ENCODE measurements at places on chromosomes 3 and 15.

GRCh38 chr15:71666763-71667620 is 143.4 kb upstream of the NR2E3 start:
- no peak for DNase-seq

GRCh38 chr3:188041193-188041592 is 112.8 kb upstream of the LPP start:
- no peak for DNase-seq

DNA sequence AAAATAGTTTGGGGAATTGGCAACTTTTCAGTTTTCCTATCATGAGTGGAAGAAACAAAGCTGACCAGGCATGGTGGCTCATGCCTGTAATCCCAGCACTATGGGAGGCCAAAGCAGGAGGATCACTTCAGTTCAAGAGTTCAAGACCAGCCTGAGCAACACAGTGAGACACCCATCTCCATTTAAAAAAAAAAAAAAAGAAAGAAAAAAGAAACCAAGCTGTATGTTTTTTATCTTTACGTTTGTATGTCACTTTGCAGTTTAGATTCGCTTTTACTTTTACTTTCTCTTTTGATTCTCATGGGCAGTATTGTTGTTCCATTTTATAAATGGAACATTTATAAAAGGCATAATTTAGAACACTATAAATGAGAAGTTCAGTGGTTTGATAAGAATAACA is 31.2 kb upstream of the TNIK start:
- no peak for DNase-seq

GRCh38 chr3:50324351-50325112 is 2.0 kb upstream of the HYAL2 start:
- no peak for DNase-seq

DNA sequence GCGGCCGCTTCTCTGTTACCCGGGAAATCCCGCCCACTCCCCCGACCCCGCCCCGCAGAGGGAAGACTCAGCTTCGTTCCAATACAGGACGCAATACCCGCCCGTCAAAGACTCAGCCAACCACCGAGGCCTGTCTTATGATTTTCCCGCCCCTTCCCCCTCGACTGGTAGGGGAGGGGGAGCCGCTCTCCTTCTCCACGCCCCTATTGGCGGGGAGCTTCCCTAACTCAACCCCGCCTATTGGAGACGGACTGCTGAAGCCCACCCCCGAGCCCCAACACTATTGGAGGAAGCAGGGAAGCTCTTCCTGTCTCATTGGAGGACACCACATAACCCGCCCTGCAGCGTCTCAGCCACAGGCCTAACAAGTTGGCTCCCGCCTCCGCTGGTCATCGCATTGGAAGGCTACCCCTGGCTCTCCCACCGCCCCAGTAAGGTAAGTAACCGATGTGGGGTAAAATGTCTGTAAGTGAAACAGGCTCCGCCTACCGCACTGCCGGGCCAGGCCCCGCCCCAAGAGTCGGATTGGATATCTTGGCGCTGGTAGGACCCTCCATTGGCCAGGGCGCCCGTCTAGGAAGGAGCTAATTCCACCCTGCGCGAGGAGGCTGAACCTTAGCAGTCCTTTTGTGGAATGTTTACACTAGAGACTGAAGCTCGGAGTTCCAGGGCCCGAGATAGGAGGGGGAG is at the start of gene SIN3A:
TSS of gene SIN3A (minus strand) at position 17 of the 690 bp plus-strand sequence. CDS start 21,315 bp downstream, outside the sequence.
- DNase-seq: peak; percentile 99

- no peak for DNase-seq
Observed at GRCh38 chr15:74962671-74963070, 6.1 kb upstream of the RPP25 start.

- no peak for DNase-seq
Observed at GRCh38 chr15:39127925-39128617, 452.8 kb upstream of the THBS1 start.

DNA sequence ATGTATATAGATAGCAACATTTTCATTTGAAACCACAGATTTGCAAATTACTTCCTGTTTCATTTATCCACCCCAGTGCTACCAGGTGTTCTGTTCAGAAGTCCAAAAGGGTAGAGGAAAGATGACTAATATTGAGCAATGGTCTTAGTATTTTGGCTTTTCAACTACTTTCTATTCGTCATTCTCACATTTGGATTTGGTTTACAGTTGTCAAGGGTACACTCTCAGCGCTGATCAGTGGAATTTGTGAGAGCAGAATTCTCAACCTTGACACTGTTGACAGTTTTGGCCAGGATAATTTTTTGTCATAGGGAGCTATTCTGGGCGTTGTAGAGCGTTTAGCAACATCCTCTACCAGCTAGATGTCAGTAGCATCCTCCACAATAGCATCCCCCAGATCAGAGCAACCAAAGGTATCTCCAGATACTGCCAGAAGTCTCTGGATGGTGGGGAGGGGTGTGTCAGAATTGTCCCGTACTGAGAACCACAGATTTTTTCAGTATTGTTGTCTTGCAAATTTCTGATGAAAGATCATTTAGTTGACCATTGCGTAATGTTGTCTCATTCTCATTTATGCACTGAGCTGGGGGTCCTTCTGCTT is 4.2 kb downstream of the HMCES start:
- no peak for DNase-seq

DNA sequence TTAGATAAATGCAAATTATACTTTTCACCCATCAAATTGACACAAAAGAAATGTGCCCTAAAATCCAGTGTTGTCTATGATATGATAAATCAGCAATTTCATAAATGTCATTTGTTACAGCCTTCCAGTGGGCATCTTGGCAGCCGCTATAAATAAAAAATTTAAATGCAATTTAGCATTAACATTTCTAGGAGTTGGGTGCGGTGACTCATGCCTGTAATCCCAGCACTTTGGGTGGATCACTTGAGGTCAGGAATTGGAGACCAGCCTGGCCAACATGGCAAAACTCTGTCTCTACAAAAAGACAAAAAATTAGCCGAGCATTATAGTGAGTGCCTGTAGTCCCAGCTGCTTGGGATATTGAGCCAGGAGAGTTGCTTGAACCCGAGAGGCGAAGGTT is 65.9 kb upstream of the POMGNT2 start:
- no peak for DNase-seq

DNA sequence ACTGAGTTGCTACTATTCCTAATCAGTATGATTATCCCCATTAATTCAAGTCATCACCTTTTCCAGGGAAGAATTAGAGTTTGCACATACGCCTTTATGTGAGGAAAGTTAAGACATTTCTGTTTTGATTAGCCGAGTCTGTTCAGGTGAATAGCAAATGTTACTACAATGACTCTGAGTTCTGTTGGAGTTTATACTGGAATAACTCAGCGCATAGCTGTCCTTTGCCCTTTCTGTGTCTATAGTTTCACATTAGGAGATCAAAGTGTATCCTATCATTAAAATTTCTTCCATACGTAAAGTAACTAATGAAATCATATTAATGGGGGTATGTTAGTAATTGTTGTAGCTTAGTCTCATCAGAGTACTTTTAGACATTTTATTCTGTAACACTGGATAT is 4.9 kb downstream of the RAB8B start:
- DNase-seq: no peak

DNA sequence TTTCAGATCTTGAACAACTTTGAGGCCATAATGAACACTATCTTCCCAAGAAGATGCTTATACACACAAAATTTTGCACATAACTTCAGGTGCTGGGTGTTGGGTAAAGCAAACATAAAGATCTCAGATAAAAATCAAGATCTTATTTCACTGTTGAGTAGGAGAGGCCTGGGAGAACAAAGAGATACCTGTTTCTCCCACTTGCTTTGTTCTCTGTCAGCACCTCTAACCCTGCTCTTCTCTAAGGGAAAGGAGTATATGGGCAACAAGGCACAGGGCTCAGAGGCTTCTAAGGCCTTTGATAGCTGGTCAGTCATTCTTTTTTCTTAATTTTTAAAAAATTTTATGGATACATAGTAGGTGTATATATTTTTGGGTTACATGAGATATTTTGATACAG is 3.6 kb upstream of the GK5 start:
- no peak for DNase-seq

- DNase-seq: no peak
Observed at GRCh38 chr3:54578417-54578816, 349.4 kb downstream of the LRTM1 start.

DNA sequence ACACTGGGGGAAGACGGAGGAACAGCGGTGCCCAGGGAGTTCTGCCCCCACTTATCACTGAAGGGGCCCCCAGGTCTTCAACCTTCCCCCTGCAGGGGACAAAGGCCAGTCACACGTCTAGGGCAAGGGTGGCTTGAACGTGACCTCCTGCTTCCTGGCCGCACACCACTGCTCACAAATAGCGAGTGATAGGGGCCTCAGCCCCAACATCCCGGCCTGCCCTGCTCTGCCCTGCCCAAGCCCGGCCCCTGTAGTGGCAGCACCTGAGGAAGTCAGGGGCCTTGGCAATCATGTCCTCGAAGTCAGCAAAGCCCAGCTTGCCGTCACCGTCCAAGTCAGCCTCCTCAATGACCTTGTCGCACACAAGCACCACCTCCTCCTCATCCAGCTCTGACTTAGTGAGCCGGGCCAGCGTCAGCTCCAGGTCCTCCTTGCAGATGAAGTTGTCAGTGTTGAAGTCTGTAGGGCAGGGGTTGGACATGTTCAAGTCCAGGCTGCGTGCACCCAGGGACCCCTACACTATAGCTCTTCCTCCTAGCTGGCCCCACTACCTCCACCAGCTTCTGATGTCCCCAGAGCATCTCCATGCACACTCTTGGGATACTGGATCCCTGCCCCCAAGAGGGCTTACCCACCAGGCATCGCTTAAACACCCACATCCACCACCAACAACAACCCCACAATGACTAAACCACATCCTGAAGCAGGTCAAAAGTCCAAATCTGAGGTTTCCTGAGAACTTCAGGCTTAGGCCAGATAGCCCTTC is 13.3 kb downstream of the SH2D7 start:
- DNase-seq: no peak

DNA sequence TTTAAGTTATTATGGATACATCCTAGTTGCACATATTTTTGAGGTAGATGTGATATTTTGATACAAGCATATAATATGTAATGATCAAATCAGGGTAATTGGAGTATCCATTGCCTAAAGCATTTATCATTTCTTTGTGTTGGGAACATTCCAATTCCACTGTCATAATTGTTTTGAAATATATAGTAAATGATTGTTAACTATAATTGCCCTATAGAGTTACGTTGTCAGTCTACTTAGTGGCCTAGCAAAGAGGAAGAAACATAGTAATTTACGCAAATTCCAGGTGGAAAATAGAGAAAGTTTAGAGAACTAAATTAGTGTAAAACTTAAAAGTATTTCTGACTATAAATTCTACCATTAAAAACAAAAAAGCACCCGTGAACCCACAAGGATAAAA is 24.9 kb downstream of the NXPE3 start:
- DNase-seq: no peak

DNA sequence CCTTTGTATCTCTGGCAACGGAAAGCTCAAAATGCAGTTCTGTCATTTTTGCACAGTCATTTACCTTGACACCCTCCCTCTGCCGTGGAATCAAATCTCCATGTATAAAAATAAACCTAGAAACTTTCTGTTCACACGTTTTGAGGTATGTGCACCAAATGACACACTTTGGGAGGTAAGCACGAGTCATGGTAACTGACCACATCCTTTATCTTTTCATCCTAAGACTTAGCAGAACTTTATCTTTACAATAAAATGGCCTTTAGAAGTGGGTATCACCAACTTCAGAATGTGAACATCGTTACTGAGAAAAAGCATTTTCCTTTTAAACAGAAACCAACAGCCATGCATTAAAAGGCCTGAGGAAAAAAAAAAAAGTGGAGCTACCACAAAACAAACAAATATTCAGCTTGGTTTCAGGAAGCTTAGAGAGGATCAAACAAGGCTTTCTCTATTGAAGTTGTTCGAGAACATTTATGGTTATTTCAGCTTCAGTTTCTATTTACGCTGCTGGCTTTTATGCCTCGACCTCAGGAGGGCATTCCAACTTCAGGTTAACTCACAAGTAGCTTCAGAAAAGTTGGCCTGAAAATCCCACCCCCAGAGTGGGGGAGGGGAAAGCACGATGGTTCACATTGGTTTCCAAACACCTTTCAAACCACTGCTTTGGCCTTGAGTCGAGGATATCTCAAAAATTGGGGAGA is 171.1 kb upstream of the ICE2 start:
- peak; percentile 23 for DNase-seq

DNA sequence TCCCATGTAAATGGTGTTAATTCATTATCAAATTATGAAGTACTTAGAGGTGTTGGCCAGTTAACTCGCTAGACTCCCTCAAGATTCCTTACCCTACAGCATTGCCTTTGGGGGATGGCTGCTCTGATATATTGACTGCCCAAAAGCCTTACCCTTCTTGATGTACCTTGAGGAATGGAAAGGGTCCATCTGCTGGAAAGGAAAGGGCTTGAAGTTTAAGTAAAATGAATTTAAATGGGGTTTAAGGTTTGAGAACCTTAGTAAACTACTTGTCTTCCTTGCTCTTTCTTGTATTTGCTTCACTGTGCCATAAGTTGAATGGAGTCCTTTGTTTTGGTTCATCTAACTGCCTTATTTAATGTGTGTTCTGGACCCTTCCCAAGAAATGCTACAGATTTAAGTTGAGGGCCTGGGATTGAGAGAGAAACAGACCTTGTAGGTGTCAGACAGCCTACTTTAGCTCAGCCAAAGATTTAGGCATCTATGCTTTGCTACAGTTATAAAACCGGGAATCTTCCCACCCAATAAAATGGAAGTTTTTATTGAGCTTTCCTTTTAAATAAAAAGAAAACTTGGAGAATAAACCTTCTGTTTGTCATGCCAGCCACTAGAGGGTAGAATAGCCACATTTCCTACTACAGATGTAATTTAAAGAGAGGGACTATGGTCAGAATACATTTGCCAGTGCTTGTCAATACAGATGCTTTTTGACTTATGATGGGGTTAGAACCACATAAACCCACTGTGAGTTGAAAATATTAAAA is 25.3 kb downstream of the CMSS1 start:
- DNase-seq: no peak

DNA sequence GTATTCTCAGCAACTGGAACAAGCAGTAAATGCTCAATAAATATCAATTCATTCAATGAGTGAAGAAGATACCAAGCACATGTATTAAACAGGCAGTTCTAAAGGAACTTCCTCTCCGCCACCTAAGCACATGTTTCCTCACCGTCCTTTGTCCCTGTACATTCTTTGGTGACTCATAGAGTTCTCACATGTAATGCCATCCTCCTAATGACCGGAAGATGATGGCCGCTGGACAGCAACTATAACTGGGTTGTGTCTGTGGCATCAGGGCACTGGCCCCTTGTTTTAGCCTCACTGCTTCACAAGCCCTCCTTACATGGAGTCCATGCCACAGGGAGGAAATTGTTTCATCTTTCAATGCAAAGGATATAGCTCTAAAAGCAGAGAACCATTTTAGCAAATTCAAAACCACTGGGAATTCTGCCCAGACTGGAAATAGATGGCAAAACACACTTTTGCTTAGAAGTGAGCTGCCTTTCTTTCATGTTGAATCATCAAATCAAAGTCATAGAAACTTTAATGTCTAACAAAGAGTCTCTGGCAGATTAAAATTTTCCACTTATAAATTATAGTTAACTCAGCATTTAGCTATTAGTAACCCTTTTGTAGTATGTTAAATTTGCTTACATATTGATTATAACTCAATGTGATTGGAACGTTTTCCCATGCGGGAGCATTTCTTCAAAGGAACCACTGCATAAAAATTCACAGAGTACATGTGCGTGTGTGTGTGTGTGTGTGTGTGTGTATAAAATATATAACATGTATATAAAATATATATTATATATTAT is 74.1 kb downstream of the GAP43 start:
- DNase-seq: no peak

Measured in stimulated activated CD8-positive, alpha-beta memory T cell treated with anti-CD3 and anti-CD28 coated beads, Interleukin-7, amount 100 ng/mL, for 24 hours (primary cell).